SHP77 treated with DMSO at 0.1 percent for 48 hours (cell line): ENCODE measurements at places on chromosomes 12 and 14.

- no peak for DNase-seq
Measured at GRCh38 chr12:131323879-131324278, 370.2 kb downstream of the ADGRD1 start.

DNA sequence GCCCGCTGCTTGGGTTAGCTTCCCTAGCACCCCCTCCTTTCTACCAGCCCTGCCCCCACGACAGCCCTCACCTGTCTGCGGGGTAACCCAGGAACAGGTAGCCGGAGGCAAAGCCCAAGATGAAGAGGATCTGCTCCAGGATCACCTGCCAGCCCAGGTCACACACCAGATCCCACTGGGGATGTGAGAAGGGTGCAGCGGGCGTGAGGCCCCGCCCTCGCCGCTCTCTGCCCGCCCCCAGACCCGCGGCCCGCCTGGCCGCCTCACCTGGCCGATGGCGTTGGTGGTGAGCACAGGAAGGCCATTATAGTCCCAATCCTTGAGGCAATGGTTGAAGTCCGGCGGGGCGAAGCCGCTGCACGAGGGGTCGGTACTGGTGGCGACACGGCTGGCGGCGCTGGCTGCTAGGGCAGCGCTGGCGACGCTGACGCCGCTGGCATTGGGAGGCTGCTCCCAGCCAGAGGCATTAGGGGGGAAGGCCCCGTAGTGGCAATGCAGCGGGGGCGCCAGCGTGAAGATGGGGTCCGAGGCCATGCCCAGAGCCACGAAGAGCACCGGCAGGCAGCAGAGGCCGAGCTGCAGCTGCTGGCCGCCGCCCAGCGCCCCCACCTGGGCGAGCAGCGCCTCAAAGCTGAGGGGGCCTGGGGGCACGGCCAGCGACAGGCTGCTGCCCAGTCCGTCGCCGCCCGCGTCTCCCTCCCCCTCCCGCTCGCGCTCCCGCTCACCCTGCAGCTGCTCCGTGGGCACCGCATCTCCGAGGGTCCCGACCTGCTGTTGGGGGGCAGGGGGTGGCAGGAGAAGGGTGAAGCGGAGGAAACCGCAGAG is 794 bp downstream of the SLC22A17 start:
- DNase-seq = no peak

- DNase-seq = no peak
Measured at GRCh38 chr12:4615667-4616066, 33.2 kb downstream of the AKAP3 start.

DNA sequence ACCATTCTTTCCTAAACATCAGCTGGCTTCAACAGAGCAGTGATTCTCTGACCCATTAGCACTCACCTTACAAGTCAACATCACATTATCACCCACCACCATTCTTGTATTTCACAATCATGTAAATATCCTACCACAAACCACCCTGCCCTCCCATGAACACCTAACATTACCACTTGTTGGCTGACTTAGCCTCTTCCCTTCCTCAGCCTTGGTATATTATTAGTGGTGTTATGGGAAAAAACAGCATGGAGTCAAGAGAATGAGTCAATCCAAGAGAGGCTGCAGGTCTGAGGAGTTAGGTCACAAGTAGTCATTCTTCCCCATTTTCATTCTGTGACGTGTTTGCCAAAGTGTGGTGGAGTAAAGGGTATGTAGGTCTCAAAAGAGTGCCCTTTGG is 22.3 kb upstream of the MGP start:
- DNase-seq = no peak

GRCh38 chr12:69884386-69884785 is 59.4 kb downstream of the MYRFL start:
- peak; percentile 68 for DNase-seq

GRCh38 chr14:102194856-102195255 is 55.2 kb downstream of the WDR20 start:
- DNase-seq = no peak

DNA sequence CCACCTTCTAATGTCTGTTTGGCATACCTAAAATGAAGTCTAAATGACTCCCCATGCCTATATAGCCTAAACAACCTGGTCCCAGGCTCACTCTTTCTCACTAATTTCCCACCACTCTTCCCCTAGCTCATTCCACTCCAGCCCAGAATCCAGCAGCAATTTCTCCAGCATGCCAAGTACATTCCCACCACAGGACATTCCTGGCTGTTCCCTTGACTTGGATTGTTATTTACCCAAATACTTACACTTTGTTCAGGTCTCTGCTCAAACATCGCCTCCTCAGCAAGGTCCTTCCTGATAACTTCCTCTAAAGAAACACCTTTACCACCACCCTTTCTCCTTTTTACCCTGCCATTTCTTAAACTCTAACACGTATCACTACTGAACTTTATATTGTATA is 743.4 kb downstream of the RPS29 start:
- no peak for DNase-seq

DNA sequence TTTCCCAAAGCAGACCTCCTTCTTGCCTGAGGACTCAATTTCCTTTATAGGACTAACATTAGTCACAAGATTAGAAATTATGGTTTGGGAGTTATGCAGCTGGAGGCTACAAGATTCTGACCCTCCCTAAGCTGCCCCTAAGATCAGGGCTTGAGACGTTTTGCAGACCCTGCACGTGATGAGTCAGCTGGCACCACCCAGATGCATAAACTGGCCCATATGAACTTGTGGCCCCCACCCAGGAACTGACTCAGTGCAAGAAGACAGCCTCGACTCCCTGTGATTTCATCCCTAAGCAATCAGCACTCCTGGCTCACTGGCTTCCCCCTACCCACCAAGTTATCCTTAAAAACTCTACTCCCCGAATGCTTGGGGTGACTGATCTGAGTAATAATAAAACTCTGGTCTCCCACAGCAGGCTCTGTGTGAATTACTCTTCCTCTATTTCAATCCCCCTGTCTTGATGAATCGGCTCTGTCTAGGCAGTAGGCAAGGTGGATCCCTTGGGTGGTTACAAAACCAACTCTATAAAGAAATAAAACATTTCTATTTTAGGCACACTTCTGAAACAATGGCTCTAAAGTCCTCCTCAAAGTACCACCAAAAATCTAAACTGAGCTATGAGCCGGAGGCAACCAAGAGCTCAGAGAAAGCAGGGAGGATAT is 233.4 kb downstream of the TMEM132D start:
- DNase-seq = no peak

DNA sequence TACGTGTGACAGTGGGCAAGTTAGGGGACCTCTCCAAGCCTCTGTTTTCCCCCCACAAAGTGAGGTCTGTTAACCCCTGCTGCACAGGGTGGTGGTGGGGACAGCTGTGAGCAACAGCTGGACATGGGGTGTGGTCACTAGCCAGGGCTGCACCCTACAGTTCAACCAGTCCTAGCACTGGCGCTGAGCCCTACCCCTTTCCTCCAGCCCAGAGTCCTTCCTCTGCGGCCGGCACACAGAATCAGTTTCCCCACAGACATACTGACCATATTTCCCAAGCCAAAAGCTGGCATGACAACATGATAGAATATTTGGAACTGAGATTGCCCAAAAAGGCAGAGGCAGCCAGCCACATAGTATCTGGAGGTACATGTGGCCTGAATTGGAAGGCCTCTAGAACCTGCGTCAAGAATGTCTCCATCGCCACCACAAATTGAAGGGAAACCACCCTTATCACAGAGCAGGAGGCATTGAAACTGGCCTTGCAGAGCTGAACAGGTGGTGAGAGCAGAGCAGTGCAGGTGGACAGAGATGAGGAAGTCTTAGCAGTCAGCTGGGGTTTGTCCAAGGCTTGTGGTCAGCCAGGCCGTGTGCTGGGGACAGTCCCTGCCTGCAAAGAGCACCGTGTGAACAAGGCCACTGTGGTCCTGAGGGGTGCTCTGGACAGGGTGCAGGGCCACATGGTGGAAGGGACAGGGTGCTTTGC is 21.2 kb downstream of the DEGS2 start:
- DNase-seq = no peak

DNA sequence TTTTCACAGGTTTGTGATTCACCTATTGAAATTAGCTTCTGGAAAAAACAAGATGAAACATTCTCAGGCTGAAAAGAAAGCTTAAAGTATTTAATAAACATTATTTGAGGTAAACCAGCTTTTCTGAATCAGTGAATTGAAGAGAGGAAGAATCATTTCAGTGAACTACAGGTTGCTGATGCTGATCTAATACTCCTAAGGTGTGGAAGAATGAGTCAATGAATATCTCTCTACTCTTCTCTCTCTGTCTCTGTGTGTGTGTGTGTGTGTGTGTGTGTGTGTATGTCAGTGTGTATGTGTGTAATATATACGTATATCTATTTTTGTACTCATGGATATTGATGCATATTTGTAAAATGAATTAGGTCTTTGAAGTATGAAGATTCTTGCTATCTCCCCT is 312.2 kb downstream of the SSPN start:
- no peak for DNase-seq

DNA sequence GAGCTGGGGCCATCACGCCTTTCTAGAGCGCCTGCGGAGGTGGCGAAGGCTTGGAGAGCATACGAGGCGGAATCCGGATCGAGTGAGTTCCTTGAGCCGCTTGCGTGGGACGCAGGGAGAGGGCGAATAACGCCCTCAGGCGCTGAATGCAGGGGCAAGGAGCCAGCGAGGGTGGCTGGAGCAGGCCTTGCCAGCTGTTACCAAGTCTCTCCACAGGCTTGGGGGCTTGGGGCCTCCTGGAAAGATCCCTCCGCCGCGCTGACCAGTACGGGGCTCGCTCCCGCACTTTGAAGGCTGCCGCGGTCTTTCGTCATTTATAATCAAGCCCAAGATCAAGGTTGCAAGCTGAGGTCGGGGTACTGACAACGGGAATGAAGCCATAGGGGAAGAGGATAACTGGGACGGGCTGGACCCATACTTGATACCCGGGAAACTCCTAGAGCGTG is 1.2 kb downstream of the FLRT2 start:
- no peak for DNase-seq

- no peak for DNase-seq
Measured at GRCh38 chr14:68707482-68707881, 85.4 kb downstream of the ZFP36L1 start.

GRCh38 chr14:32137313-32137712 is 60.2 kb downstream of the ARHGAP5 start:
- no peak for DNase-seq

DNA sequence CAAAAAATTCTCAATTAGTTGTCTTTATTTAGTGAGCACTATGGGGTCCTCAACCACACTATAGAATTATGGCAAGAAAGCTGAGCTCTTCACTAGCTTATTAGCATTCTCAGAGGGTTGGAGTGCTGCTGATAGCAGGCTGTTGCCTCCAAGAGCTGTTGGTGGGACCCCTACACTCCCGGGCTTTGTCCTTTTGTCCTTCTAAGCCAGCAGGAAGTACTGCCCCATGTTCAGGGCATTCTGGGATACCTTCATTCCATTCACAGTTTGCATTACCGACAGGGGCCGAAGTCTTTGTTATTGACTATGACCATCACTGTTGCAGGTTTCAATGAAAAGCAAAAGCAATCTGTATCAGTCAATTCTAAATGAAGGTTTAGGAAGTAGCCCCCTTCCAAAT is 89.5 kb upstream of the OTX2 start:
- no peak for DNase-seq

DNA sequence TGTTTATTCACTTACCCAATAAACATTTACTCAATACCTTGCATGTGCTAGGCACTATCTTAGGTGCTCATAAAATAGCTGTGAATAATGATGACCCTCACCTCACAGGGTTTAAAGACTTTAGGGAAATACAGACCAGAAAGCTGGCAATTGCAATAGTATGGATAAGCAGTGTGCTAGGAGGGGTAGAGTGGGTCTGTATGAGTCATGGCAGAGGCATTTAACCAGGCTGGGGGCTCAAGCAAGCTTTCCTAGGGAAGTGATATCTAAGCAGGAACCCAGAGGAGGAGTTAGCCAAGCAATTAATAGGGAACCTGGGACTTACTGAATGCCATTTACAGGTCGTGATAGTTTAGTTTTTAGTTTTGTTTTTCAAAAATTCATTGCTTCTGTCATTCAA is 123.9 kb upstream of the CCDC198 start:
- no peak for DNase-seq

GRCh38 chr14:51954031-51954430 is 35.3 kb upstream of the RTRAF start:
- DNase-seq = no peak

DNA sequence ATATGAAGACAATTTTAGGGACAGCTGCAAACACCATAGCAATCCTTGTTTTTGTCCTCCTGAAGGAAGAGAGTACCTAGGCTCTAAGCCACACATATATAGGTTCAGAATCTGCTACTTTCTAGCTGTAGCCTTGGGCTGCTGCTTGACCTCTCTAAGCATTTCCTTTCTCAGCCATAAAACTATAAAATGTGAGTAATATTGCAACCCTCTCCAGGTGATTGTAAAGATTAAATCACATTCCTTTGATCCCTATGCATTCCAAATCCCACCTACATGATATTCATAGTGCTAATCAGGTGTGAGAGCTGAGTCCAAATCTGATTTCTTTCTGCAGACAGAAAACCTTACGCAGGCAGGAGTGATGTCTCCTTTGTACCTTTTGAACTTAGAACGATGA is 913.5 kb downstream of the VRK1 start:
- DNase-seq = no peak

DNA sequence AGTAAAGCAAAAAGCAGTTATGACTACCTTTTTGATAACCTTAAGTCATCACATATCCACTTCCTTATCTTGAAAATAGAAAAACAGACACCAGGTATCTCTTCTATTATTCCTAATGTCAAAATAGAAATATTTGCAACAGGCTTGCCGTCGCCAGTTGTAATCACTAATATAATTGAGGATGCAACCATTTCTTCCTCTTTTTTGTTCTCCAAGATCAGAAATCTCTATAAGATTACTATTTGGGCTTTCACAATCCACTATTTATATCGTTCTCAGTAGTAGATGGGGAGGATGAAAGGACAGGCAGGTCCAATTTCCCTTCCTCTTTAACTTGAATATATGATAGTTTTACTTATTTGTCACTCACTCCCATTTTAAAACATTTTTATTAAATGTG is 130.2 kb upstream of the HMGA2 start:
- DNase-seq = no peak

DNA sequence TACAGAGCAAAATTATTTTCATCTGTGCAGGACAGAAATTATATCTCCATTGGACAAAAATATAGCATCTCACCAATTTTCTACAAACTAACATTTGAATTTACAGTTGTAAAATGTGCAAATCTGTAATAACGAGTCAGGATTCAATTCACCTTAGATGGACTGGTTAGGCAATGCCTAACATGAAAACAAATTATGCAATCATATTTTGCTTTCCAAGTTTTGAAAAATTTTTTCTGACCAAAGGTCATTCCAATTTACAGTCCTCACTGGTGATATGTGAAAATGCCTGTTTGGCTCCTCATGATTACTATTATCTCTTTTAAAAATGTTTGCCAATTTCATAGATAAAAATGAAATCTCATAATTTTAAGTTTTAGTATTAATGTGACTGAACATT is 6.5 kb upstream of the CPM start:
- no peak for DNase-seq

DNA sequence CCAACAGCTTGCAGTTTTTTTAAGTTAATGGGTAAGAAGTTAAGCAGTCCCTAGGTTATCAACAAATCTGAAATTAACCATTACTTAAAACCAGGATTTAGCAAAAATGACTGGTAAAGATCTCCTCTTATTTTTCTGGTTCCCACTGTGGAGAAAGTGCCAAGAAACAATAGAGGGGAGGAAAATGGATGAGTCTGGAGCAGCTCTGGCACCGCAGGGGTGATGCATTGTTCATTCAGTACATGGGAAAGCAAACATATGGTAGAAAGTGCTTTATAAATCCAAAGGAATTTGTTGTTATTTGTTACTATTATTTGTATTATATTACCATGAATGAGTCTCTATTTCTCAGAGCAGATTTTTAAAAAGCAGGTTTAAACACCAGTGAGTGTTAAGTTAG is 92.2 kb downstream of the DYRK2 start:
- DNase-seq = no peak

- no peak for DNase-seq
Measured at GRCh38 chr12:20440408-20440807, 72.1 kb downstream of the PDE3A start.
